ENCODE measurements at places on chromosomes 3 and 15. TPM values are rescaled to one million over a fixed set of nuclear protein-coding genes. Genes with fewer than 3 reads are reported as not detected.

Gene WDR93
- polyA plus RNA-seq, result 3.0 TPM

Gene FRMD4B
- 52.3 TPM for polyA plus RNA-seq

Gene NRROS
- polyA plus RNA-seq, result 3.8 TPM

Gene CISH
- polyA plus RNA-seq, result 31.8 TPM

Gene MASP1
- 6.6 TPM for polyA plus RNA-seq

Gene PPP2R3A
- polyA plus RNA-seq, result 24.5 TPM

Gene CCK
- 0.11 TPM for polyA plus RNA-seq

Gene FBXL22
- 2.1 TPM for polyA plus RNA-seq

Gene NTRK3
- polyA plus RNA-seq, result 7.9 TPM

Gene PIK3CA
- polyA plus RNA-seq, result 28.6 TPM

Gene GRK7
- 0.12 TPM for polyA plus RNA-seq

Gene CPN2
- 0.69 TPM for polyA plus RNA-seq

Gene GABRR3
- polyA plus RNA-seq, result not detected

Gene TPRG1
- 0.75 TPM for polyA plus RNA-seq

Gene MST1
- polyA plus RNA-seq, result 176 TPM

Gene WNT5A
- polyA plus RNA-seq, result 44.3 TPM

Gene TM2D3
- 66.0 TPM for polyA plus RNA-seq

Gene DPPA2
- polyA plus RNA-seq, result 1.4 TPM
